Epithelial cell of prostate (primary cell): ENCODE measurements at places on chromosomes 1 and 21.

DNA sequence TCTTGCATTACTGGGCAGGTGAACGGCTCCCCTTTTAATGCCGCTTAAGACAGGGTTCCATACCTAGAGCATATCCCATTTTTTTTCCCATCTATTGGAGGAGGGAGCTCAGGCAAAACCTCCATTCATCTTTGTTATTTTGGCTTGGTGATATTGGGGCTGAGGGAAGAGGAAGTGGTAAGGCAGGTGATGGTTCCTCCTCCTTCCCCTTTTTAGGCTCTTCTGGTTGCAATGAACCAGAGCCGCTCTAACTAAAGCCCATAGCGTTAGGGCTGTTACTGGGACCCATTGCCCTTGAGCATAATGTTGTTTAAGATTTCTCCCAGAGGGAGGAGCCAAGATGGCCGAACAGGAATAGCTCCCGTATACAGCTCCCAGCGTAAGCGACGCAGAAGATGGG lies 21.1 kb downstream of the PYHIN1 start:
- DNase-seq: no peak

DNA sequence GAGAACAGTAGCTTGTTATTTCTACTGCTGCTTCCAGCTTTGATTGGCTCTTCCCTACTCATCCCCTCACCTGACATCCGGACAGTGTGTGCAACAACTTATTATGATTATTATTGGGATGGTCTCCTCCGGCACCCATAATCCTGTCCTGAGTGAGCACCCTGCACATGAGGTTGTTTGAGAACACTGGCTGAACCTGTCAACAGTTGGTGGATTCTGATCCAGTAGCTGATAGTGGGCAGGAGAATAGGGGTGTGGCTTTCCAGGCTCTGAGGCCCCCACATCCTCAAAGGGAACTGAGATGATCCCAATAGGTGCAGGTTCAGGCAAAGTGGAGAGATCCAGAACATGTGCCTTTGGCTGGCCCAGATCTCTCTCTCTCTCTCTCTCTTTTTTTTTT lies 60.5 kb downstream of the RUNX1 start:
- DNase-seq: no peak

GRCh38 chr1:174131032-174131638 lies 28.2 kb upstream of the RABGAP1L start:
- no peak for DNase-seq

DNA sequence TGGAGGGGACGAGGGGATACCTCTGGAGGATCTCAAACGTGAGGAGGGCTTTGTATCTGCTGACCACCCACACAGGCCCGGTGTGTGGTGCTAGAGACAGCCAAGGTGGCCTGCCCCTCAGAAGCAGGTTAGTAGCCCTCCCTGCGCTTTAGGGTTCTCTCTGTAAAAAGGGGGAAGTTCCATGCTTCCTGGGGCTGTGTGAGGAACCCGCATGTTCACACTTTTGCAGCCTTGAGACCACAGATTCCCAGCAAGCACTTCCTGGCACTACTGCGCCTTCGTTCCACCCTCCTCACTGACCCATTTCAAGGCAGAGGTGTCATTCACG lies 7.9 kb upstream of the GUCA2B start:
- DNase-seq: no peak

GRCh38 chr1:206067486-206068227 lies 14.7 kb downstream of the RHEX start:
- no peak for DNase-seq

DNA sequence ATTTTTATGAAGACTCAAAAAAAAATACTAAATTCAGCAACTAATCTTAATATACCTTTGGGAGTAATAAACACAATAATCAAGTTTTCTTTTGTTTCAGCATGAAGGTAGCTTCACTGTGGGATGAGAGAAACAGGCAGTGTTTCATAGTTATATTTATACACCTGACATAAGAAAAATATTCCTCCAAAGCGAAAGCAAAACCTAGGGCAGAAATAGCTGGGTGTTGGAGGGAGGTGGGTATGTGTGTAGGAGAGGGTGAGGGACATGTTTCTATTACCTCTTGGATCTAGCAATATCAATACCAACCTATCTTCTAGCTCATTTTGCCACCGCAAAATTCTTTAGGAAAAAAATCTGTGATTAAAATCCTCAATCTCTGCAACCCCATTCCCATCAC lies 24.9 kb upstream of the MAN1A2 start:
- no peak for DNase-seq

DNA sequence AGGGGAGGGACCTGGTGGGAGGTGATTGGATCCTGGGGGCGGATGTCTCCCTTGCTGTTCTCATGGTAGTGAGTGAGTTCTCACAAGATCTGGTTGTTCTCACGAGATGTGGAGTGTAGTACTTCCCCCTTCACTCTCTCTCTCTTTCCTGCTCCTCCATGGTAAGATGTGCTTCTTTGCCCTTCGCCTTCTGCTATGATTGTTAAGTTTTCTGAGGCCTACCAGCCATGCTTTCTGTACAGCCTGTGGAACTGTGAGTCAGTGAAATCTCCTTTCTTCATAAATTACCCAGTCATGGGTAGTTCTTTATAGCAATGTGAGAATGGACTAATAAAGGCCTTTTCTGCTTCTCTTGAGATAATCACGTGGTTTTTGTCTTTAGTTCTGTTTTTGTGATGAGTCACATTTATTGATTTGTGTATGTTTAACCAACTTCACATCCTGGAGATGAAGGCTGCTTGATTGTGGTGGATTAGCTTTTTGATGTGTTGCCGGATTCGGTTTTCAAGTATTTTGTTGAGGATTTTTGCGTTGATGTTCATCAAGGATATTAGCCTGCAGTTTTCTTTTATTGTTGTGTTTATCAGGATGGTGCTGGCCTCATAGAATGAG lies 45.5 kb downstream of the RABGAP1L start:
- no peak for DNase-seq

DNA sequence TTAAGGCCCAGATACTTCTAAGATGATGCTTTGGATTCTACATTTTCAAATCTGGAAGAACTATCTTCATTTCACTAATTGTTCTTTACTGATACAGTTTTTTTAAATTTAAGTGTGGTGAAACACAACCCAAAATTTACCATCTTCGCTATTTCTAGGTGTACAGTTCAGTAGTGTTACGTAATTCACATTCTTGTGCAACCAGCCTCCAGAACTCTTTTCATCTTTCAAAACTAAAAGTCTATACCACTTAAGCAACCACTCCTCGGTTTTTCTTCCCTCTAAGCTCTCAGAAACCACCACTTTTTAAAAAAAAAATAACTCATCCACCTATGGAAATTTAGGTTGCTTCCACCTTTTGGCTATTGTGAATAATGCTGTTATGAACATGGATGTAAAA lies 220.7 kb downstream of the PDE4B start:
- DNase-seq: no peak

- DNase-seq: no peak
Observed at GRCh38 chr1:210662291-210663050, 333.8 kb downstream of the HHAT start.

- no peak for DNase-seq
Observed at GRCh38 chr1:67004176-67004575, 49.8 kb downstream of the SLC35D1 start.

DNA sequence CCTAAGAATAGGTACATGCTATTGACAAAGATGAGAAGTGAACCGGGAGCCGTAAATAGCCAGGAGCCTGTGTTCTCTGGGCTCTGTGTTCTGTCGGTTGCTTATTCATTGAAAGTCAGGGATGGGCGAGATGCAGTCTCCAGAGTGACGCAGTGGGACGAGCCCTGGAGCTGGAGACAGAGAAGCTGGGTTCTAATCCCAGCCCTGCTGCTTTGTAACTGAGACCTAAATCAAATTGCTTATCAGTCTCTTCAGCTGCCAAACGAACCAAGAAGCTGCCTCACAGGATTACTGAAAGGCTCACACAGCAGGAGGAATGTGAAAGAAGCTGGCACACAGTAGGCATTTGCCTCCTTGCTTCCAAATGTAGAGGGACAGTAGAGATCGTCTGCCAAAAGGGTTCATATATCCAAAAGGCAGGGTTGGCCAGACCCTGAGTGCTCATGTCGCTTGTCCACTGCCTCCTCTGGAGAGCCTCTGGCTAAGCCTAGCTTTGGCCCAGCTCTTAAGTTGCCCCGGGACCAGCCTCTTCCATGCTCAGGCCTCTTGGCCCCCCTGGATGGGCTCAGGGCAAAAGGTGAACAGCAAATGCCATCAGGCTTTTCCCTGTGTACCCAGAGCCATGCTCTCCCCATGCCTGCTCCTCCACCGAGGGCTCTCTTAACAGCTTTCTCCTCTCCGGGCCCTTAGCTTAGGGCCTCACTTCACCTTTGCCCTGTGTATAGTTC lies 134.2 kb upstream of the IPO9 start:
- no peak for DNase-seq

GRCh38 chr1:203453616-203454015 lies 22.0 kb upstream of the PRELP start:
- no peak for DNase-seq

- DNase-seq: no peak
Observed at GRCh38 chr1:81499487-81499886, 301.2 kb upstream of the ADGRL2 start.

DNA sequence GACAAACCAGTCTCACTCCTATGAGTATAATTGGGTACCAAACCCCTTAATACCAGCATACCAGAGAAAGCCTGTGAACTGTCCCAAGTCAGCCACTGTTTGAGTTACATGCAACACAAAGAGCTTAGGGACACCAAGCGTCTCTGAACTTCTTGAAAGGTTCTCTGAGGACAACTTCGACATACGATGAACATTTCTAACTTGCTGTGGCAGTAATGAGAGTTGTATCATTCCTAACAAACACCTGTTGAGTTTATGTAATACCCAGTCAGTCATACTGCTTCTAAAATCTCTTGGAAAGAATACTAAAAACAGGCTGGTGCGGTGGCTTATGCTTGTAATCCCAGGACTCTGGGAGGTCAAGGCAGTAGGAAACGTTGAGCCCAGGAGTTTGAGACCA lies 18.4 kb downstream of the CCT8 start:
- no peak for DNase-seq

GRCh38 chr1:205371871-205372660 lies 15.3 kb upstream of the KLHDC8A start:
- DNase-seq: no peak

- DNase-seq: no peak
Observed at GRCh38 chr1:238621405-238621804, 730.7 kb upstream of the ZP4 start.

DNA sequence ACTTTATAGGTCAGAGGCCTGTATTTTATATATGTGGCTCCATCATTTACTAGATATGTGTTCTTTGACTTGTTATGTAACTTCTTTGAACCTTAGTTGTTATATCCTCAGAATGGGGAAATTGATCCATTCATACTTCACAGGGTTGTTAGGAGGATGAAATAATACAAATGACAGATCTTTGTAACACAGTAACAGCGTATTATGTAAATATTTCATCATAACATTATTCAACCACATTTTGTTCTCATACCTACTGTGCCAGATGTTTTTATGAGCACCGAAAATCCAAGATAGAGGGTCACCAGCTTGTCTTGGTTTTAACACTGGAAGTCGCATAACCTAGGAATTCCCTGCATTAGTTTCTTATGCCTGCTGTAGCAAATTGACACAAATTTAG lies 3.3 kb downstream of the SUCO start:
- DNase-seq: no peak

GRCh38 chr1:61556631-61557030 lies 168.3 kb downstream of the TM2D1 start:
- no peak for DNase-seq

DNA sequence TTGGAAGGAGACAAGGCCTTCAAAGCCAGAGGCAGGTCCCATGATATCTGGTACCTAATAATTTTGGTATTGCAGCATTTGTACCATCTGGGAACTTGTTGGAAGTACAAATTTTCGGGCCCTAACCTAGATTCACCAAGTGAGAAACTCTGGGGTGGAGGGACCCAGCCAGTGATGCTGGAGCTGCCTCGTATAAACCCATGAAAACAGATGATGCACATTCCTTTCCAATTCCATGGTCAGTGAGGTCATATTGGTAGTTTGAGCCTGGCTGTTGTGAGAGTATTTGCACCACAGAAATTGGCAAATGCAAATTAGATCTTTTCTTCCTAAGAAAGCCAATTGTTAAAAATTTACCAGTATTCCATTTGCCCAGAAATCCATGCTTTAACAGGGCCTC lies 269.6 kb upstream of the PLXNA2 start:
- DNase-seq: no peak

- DNase-seq: no peak
Observed at GRCh38 chr21:40719615-40720014, 127.3 kb downstream of the DSCAM start.

- no peak for DNase-seq
Observed at GRCh38 chr1:98088381-98088780, 167.5 kb upstream of the DPYD start.

DNA sequence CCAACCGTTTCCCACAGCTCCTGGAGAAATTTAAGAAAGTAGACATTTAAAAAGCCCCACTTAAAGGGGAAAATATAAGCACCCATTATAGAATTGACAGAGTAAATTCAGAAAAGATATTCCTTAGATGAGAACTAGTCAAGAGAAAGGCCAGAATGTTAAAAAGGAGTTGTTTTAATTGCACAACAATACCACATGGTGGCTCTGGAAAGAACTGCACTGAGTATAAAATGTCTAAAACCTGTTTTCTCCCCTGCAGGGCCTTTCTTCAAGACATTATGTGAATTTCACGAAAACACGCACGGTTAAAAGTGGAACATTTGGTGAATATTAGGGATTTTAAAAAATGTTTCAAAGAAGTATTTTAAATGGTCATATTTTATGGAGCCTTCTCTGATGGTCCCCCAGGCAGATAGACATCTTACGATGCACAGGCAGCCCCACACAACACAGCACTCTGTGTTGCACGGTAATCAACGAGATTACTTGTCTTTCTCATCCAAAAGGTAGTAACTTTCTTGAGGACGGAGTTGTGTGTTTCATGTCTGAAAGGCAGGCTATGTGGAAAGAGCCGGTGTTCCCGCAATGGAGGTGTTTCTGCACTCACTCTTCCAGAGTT lies 101.9 kb downstream of the PRRX1 start:
- DNase-seq: no peak

DNA sequence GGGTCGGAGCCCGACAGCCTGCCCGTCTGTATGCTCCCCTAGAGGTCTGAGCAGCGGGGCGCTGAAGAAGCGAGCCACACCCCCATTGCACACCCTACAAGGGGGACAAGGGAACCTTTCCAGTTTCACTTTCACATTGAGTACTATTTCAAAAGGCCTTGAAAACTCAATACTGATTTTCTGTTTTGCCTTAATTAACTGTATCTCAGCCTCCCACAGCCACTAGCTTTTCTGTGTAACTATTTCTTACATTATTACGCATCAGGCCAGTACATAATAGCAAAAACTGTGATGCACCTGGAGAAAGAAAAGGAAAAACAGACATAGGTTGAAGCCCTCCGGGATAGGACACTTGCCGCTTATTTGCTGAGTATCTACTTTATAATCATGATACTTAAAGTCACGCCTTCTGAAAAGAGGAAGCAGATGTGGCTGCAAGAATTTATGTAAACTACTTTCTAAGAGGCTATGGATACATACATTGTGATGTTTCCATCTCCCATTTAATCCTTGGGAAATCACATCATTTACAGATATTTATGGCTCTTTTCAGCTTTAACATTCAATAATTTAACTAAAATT lies 1719.5 kb downstream of the MRPL39 start:
- no peak for DNase-seq

- no peak for DNase-seq
Observed at GRCh38 chr1:52567943-52568342, 15.1 kb upstream of the TUT4 start.
